ENCODE measurements at places on chromosomes 1 and 21.

DNA sequence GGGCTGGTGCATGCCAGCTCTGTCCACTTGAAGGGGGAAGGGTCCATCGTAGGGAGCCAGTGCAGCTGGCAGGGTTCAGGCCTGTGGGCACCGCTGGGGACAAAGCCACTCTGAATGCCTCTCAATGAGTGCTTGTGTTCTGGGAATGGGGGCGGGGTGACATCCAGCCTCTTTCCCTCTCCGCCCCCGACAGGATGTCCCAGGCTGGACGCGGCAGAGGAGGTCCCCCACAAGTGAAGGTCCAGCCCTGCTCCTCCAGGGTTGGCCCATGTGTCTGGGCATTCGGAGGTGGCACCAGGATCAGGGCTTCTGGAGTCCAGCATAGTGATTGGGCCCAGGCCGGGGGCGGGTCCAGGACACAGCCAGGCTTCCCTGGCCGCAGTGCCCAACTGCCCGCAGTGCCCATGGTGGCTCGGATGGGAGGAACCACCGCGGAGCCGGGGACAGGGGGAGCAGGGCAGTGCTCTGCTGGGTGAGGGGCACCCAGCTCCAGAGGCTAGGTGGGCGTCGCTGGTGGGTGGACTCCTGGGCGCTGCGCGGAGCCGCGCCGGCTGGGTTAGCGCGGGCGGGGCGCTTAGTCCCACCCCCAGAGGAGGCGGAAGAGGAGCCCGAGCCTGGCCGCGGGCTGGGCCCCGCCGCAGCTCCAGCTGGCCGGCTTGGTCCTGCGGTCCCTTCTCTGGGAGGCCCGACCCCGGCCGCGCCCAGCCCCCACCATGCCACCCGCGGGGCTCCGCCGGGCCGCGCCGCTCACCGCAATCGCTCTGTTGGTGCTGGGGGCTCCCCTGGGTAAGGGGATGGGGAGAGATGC lies at the start of gene SHISA4:
SHISA4 (plus strand) TSS at position 617 of the 808 bp plus-strand sequence; CDS start at position 714, 97 bp downstream.
- no peak for DNase-seq

GRCh38 chr1:30191154-30191702 lies 532.2 kb downstream of the MATN1 start:
- DNase-seq: peak; percentile 14

DNA sequence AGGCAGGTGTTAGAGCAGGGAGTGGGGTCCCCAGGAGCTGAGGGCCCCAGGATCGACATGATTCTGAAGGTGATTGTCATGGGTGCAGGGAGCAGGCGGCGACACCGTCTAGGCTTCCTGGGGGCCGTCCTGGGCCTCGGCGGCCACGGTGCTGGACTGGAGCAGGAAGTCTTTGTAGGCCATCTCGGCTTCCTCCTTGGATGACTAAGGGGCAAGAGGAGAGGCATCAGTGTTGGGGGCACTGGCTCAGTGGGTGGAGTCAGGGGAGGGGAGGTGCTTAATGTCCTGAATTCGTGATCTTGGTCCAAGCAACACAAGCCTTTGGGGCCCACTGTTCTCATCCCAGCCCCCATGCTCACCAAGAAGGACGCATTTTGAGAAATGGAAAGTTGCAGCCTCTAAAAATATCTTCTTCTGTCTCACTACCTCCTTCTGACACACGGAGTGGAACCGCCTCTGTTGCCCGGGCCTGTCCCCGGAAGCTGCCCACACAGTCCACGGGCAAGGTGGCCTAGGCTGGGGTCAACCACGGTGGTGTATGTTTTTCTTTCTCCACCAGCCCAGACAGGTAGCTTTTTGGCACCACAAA lies 8.6 kb upstream of the FCMR start:
- DNase-seq: no peak

DNA sequence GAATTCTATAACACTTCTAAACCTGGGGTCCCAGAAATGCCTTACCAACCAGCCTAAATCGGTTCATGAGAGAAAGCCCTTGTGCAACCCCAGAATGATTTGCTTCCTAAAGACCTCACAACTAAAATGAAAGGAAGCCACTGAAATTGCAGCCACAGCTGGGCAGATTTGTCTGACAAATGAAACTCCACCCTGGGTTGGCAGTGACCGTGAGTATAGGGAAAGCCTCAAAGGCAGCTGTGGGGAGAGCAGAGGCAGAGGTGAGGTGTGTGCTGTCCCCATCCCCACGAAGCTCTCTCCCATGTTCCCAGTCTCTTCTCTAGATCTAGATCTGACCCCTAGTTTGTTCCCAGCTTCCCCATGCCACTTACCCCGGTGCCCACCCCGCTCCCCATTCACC lies 23.1 kb downstream of the RHBDL2 start:
- no peak for DNase-seq

- peak; percentile 72 for DNase-seq
These were observed at the start of gene TRAF5 for GRCh38 chr1:211326528-211327345. TSS of gene TRAF5 (plus strand) at chr1:211326833. CDS start at chr1:211353240, 26,407 bp downstream.

GRCh38 chr1:39971138-39971537 lies 16.2 kb downstream of the MFSD2A start:
- no peak for DNase-seq

DNA sequence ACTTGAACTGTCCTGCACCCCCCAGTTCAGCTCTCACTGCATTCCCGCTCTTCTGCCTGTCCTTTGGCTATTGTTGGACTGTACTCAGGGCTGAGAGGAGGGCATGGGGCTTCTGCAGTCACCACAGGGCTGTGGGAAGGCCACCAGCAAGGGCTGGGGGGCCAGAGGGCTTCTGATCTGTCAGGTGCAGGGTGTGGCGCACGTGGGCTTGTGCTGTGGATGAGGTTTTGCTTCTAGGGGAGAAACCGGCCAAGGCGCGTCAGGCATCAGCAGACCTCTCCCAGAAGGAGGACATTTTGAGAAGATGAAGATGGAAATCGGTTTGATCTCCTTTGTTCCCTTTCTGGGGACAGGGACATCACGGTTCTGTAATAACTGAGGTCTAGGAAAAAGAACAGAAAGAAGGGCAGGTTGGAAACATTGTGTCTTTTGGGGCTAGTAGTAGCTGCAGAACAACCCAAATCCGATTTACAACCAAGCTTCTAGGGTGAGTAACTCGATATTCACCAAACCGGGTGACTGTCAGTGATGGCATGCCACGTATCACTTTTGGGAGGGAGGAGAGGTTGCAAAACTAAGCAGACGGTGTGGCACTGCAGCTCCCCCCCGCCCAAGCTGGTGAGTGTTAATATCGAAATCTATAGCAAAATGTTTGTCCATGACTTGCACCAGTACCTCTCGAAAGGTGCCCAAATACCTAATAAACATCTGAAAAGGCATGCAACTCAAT lies 40.9 kb downstream of the AGPAT3 start:
- no peak for DNase-seq

- DNase-seq: no peak
These were observed 3.3 kb upstream of the SKI start for GRCh38 chr1:2224631-2225428.

DNA sequence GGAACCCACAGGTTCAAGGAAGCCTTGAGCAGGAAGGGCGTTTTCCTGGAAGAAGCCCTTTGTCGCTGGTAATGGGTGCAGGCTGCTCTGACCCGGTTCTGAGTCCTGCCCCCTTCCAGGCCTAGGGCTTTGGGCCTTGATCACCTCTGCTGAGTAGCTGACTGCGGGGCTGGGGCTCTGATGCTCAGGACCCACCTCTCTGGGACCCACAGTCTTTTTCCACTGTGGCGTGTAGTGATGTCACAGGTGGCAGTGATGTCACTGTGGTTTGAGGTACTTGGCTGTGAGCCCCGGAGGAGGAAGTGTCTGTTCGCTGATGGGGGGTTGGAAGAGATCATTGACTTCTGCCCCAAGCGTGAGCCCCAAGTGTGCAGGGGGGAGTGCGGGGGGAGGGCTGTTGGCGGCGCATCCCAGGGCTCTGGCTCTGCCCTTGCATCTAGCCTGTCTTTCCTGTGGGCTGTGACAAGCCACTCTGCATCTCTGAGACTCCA lies 6.9 kb downstream of the TNFRSF1B start:
- peak; percentile 97 for DNase-seq

GRCh38 chr21:32281531-32281930 lies 2.7 kb upstream of the MIS18A start:
- no peak for DNase-seq

DNA sequence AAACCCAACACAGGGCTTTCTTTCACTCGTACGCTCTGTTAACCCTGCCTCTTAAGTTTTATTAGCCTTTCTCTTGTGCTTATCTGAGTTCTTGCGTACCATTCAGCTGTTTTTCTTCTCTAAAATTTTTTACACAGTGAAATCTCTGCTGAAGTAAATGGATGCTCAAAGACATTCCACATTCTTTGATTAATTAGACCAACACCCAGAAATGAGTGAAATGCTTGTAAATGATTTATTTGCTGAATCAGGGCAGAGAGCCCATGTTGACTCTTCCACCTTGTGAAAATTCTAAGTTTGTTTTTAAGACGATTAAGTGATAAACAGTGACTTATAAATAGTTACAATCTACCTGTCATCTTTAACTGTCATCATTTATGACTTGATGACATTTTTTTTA lies 156.7 kb downstream of the ACTL8 start:
- DNase-seq: no peak

DNA sequence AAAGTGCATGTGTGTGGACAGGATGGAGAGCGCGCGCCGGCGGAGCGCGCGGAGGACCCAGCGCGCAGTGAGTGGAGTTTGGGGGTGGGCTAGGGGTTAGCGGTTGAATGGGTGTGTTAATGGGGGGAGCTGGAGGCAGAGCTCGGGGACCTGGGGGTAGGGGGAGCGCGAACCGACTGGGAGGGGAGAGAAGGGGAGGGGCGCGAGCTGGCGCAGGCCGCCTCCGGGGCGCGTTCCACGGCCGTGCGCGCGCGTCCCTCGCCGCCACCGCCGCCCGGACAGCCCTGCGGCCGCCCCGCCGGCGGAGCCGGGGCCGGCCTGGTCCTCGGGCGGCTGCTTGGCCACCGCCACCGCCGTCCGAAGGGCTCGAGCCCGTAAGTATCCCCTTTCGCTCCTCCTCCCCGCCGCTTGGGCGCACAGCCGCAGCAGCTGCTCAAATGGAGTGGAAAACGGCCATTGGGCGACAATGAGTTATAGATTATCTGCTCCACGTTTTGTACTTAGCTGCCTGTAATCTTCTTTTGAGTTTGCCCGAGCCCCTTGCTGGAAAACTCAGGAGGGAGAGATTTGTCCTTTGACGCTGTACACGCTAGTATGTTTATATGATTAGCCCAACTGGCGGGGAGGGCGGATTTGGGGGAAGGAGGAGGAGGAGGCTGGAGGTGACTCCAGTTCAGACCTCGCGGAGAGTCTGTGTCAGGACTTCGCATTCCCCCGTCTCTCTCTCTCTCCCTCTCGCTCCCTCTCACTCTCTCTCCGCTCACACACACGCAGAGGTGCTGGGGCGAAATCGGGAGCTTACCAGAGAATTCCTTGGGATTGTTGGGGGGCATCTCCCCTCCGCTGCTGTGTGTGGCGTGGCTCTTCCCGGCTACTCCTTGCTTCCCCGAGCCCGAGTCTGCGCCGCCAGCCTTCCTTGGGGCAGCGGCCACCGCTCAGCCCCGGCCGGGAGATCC lies at the start of gene ADGRL2:
ADGRL2 (plus strand) TSS at position 240 of the 956 bp plus-strand sequence. CDS start 36,051 bp downstream, outside the sequence.
- DNase-seq: no peak

DNA sequence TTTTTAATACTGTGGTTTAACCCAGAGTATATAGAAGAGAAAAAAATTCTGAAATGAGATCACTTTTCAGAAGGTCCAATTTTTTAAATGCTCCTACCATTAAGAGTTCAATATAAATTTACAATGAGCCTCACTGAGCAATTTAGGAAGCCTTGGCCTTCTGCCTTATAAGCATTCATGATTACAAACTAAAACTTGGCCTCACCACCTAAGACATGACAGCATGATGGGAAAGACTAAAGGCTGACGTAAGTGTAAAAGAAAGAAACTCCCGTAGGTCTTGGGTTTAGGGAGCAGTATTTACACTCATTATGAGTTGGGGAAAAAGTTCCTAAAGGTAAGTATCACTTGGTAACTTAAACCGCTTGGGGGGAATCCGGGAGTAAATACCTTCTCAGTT lies 70.7 kb upstream of the ESRRG start:
- DNase-seq: no peak

GRCh38 chr21:37695111-37695510 lies 221.1 kb downstream of the KCNJ6 start:
- DNase-seq: no peak

- no peak for DNase-seq
These were observed 116.9 kb downstream of the BEND5 start for GRCh38 chr1:48659801-48660200.

DNA sequence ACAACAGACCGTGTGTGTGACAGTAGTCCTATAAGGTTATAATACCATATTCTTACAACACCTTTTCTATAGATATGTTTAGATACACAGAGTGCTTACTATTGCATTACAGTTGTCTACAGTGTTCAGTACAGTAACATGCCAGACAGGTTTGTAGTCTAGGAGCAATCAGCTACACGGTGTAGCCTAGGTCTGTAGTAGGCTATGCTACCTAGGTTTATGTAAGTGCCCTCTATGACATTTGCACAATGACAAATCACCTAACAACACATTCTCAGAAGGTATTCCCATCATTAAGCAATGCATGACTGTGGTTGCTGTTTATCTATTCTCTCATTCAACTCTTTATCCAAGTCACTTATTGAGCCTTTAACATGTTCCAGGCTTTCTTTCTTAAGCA lies 1.8 kb upstream of the WLS start:
- DNase-seq: no peak

GRCh38 chr1:30612536-30613065 lies 110.8 kb downstream of the MATN1 start:
- DNase-seq: no peak

- DNase-seq: no peak
These were observed 43.3 kb upstream of the DIRAS3 start for GRCh38 chr1:68093737-68094136.

DNA sequence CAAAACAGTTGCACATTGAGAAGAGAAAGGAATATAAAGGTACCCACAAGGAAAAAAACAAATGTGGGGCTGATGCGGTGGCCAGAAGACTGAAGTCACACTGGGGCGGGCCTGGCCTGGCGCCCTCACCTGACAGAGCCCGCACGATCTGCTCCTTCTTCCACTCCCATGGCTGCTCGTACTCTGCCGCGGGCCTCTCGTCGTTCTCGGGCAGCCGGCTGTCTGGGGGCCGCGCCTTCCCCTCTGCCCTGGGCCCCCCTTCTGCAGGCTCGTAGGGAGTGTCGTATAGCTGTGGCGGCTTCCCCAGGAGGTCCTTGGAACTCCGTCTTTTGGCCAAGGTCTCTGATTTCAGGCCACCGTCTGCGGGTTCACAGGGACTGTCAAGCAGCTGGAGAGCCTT lies 13.1 kb upstream of the TDRD10 start:
- no peak for DNase-seq

GRCh38 chr1:169395955-169396354 lies 28.0 kb downstream of the BLZF1 start:
- no peak for DNase-seq

DNA sequence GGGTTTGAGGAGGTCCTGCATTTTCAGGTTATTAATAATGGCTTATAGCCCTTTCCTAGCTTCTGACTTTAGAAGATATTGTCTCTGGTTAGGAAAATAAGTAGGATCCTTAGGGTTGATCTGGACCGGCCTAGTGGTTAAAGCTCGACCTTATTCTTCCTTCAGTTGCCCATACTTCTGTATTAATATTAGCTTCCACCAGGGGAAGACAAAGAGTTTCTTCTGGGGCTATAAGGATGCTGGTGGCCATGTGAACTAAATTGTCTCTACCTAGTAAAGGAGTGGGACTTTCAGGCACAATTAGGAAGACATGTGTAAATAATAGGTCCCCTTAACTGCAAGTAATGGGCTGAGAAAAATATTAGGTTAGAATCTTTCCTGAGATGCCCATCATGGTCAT lies 20.6 kb upstream of the FCGR2A start:
- DNase-seq: no peak
